Cerebellum (tissue), 4 donors: ENCODE measurements at places on chromosomes 11 and 22.

DNA sequence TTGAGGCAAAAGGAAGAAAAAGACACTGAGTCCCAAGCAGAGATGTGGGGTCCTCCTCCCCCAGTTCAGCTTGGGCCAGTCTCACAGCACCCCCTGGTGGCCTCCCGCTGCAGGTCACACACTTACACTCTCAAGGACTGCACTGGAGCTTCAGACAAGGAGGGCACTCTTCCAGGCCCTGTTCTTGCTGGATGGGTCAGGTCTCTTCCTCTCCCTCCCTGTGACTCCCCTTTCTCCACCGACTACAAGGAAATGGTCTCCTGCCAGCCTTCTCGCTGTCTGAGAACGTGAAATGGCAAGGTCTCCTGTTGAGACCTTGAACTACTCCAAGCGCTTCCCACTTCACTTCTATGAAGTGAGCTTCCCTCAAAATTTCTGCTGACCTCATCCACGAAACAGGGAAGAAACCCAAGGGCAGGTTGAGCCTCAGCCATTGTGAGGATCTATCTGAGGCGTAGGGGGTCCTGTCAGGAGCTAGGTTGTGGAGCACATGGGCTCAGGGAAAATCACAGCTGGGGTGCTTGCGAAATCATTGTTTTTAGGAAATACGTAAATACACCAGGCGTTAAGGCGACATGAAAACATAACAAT, 11.2 kb upstream of the IGLL1 start:
- peak; percentile 24 for DNase-seq

- no peak for DNase-seq
Observed at GRCh38 chr11:20626279-20626678, 26.9 kb downstream of the SLC6A5 start.

DNA sequence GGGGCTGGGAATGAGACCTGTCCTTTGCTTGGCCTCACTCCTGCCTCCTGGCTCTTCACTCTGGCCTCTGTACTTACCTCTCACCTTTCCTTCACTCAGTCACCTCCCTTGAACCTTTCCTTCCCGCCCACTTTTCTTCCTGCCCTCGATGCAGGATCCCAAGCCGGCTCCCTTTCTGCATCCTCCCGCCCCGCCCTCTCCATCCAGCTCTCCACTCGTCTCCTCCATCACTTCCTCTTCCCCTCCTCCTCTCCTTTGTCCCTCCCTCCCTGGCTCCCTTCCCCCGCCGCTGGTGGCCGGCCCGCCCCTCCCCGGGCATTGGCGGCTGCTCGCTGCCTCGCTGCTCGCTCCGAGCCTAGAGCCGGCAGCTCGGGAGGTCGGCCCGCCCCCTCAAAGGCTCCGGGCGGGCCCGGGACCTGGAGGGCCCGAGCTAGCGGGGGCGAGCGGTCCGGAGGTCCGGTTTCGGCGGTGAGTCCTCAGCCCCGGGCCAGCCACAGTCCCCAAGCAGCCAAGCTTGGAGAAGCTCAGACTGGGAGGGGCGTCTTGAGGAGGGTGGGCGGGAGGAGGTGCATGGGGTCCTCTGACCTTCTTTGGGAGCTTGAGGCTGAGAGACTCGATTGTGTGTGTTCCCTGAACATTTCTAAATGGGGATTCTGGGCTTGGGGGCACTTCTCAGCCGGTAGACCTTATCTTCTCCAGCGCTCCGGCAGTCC, 13.8 kb downstream of the PHLDB1 start:
- peak; percentile 93 for DNase-seq

- DNase-seq: no peak
Observed at GRCh38 chr22:20138868-20139267, 7.3 kb downstream of the ZDHHC8 start.

DNA sequence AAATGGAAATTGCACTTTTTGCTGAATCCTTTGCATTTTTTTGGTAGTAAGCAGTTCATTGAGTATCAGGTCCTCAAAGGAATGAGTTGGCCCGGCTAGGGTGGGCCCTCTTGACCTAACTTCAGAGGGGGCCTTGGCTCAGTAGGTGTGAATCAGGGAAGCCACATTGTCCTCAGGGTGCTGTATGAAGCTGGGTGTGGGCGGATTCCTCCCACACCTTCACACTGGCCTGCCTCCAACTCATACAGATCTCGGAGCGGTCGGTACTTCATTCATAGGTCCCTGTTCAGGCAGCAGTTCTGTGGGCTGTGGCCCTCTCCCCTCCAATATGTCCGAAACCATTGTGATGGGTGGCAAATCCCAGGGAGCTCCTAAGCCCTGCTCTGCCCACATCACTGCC, 47.4 kb upstream of the OR4B1 start:
- DNase-seq: no peak

DNA sequence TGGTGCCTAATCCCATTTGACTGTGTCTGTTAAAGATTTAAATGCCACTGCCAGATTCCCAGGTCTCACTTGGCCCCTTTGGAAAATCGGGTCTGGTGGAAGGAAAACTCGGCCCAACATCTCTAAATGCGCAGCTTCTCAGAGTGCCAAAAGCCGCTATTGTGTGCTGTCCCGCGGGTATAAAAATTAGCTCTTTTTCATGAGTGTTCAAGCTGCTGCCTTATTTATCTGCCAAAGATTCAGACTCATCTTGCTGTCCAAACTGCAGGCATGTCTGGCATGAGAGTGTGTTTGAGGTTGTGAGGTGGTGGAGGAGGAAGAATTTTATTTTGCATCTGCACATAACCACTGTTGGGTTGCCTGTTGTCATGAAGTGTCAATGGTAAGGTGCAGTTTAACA, 91.4 kb downstream of the NELL1 start:
- DNase-seq: no peak

DNA sequence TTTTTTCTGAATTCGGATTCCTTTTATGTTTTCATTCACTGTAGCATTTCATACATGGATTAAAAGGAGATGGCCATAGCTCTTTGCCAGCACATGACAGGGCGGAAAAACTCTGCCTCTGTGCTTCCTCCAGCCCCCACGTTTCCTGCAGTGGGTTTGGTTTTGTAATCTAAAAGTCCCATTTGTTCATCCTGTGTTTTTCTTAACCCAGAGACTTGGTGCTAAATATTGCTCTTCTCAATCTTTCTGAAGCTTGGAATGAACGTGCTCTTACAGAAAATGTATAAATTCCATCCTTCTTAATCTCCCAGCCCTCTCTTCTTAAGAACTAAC, 89.9 kb downstream of the PPP6R3 start:
- DNase-seq: no peak

- no peak for DNase-seq
Observed at GRCh38 chr22:16824716-16825687, at the start of gene XKR3. TSS of gene XKR3 (minus strand) at chr22:16825411. CDS start at chr22:16808073, 17,338 bp downstream.

GRCh38 chr22:25406510-25407210, 157.8 kb upstream of the GRK3 start:
- no peak for DNase-seq

DNA sequence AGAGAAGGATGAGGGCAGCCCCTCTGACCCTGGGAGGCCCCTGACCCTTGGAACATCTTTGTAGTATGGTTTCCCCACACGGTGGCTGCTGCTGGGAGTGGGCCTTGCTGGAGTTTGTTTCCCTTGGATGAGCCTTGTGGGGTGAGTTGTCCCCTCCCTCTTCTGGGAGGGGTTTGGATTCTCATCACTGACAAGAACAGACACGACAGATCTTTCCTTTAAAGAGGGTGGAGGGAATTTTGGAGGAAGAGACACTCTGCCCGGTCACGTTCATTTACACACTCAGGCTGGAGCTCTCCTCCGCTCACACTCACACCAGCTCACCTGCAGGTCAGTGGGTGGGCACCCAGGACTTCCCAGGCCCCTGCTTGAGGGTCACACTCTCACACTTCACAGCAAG, 31.7 kb downstream of the POU2F3 start:
- DNase-seq: no peak

DNA sequence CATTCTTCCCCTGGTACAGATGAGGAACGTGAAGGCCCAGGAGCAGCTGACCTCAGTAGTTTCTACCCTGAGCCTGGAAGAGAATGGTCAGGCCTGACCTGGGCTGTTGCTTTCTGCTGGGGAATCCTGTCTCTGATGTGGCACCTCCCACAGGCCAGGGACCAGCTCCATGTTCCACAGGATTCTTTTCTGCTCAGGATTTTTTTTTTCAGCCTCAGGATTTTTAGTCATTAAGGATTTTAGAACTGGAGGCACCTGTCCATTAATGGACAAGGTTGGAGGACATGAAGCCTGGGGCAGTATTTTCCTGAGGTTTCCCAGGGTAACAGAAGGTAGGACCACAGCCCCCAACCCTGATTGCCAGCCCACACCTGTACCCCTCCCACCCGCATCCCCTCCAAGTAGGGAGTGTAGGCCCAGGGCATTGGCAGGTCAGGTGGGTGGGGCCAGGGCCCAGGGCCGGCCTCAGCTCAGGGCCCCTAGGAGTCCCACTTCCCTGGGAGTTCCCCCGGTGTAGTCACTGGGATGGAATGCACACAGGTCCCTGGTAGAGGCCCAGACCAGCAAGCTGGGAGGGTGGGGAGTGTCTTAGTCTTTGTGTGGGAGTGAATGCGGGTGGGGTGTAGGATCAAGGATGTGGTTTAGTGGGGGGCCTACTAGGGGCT, 16.1 kb downstream of the BIK start:
- DNase-seq: no peak

DNA sequence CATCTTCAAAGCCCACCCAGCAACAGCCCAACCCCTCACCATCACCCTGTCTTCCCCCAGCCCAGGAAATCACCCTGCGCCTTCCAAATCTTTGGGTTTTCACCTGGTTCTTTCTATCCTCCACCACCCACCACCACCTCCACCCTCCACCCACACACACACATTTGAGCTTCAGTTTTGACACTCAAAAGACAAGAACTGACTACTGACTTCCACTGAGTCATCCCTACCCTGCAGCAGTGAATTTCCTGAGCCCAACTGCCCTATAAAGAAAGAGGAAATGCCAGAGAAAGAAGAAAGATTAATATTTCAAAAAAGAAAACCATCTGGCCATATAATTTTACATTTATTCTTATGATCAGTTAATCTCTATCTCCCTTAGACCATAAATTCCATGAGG, 137.5 kb downstream of the CHST1 start:
- no peak for DNase-seq

DNA sequence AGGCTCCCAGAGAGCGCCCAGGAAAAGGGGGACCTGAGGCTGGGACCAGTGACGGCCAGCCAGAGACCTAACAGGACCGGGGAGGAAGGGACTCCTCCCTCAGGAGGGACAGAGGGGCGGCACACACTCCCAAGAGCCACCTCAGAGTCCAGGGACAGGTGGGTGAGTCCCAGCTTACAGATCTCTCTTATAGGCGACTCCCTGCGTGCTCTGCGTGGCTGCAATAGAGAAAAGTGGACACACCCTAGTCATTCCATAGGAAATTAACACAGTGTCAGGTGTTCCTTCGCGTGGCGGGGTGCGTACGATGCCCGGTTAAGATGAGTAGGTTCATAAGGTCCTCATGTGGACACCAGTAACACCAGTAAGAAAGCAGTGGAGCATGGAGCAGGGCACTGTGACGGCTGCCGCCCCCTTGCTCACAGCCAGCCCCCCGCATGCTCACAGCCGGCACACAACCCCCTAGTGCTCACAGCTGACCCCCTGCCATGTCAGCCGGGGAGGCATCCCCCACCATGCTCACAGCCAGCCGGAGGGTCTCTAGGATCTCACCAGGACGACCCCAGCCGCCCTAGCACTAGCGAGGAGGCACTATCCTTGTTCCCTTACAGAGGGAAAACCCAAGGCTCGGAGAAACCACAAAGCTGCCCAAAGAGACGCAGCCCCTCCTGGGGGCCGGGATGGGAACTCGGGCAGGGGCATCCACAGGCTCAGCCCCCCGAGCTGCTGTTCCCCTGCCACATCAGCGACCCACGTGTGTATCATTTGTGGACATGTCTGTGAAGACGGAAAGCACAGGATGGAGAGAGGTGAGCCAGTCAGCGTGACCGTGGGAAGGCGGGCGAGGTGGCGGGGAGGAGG, 426.8 kb downstream of the TBC1D22A start:
- no peak for DNase-seq

DNA sequence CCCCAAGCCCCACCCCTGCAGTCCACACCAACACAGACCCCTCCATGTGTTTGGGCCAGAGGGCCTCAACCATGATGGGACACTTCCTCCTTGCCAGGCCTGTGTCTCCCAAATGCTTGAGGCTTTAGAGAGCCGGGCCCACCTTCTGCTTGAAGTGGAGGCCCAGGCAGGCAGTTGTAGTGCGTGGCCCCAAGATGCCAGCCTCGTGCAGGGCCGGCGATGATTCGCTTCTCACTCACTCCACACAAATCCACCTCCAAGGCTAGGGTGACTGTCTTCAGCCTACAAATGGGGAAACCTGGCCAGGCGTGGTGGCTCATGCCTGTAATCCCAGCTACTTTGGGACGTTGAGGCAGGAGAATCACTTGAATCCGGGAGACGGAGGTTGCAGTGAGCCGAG, 5.7 kb downstream of the PRR5 start:
- no peak for DNase-seq

- DNase-seq: no peak
Observed at GRCh38 chr11:75931124-75931523, 116.1 kb downstream of the UVRAG start.

DNA sequence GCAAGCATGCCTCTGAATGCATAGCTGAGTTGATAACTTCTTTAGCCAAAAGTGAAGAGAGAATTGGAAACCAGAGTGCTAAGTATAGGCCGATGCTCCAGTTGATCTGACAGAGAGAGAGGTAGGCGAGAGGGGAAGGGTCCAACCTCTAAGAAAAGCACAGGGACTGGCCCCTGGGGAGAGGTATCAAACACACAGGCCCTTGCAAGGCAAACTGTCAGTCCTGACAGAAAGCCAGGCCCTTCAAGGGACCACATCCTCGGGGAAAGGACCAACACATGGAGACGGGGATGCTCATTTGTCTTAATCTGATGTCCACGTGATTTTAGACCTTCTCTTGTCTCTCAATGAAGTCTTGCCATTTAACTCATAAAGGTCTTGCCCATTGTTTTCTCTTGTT, 43.9 kb upstream of the SPATA19 start:
- no peak for DNase-seq

DNA sequence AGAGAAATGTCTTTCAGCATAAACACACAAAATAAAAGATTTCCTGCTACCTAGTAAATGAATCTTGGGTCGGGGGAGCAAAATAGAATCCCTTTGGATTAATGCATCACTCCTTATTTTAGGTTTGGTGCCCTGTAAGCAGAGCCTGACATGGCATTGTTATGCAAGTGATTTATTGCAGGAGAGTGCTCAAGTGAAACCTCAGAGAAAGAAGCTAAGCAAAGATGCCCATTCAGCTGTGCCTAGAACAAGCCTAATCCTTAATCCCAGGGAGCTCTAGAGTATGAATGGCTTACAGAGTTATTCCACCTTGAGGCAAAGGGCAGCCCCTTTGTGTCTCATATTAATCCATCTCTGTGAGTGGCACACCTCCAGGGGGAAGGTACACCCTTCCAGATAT, 21.1 kb downstream of the C11orf87 start:
- no peak for DNase-seq

- DNase-seq: no peak
Observed at GRCh38 chr11:63765688-63766241, 2.8 kb downstream of the ZFTA start.

GRCh38 chr11:27282806-27283205, 80.2 kb downstream of the CCDC34 start:
- peak; percentile 8 for DNase-seq

DNA sequence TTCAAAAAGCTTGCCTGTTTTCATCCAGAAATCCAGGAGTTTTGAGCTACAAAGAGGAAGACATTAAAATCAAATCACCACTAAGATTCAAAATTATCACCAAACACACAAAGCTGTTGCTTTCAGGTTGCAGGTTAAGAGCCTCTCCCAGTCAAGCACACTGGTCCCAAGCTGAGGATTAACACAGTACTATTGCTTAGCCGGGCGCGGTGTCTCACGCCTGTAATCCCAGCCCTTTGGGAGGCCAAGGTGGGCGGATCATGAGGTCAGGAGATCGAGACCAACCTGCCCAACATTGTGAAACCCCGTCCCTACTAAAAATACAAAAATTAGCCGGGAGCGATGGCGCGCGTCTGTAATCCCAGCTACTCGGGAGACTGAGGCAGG, 1165.1 kb downstream of the LRRC4C start:
- DNase-seq: no peak
